ENCODE measurements at places on chromosomes 5 and 9.

GRCh38 chr5:130966990-130967525 lies 198.0 kb downstream of the HINT1 start:
- DNase-seq, result no peak

- no peak for DNase-seq
These were observed 8.8 kb upstream of the GPRIN1 start for GRCh38 chr5:176618783-176619182.

DNA sequence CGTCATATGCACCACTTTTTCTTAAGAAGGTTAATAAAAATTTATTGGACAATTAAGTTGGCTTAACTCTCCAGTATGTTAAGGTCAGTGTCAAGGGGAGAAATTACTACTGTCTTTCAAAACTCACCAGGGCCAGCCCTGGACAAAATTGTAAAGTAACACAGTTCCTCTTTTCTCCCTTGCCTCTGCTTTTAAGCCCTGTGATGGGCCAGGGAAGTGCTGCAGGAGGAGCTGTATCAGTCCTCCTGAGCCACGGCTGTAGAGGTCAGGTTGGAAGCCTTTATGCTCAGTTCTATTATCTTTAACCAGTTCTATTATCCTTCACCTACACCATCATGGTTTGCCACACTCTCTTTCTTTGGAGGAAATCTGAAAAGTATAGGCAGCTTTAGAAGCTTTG lies 11.5 kb upstream of the PPP2R2B start:
- no peak for DNase-seq

GRCh38 chr5:35859101-35859661 lies 2.5 kb downstream of the IL7R start:
- DNase-seq, result no peak

- no peak for DNase-seq
These were observed 1100.4 kb upstream of the EDIL3 start for GRCh38 chr5:85484982-85485574.

DNA sequence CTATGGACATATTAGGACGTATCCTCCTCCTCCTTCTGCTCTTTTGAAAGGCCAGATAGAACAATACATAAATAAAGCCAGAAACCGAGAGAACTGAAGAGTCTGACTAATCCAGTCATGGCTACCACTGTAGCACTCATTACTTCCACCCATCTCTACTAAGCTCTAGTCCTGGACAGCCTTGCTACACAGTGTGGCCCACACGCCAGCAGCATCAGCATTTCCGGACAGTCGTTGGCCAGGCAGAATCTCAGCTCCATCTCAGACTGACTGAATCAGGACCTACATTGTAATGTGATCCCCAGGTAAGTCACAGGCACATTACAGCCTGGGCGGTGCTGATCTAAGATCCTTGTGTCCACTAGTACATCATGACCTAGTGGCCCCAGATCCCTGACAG lies 182.9 kb downstream of the DRD1 start:
- DNase-seq, result no peak

Measured in stimulated activated CD4-positive, alpha-beta T cell treated with anti-CD3 and anti-CD28 coated beads, Interleukin-12 subunit alpha, Interleukin-12 subunit beta, amount 100 ng/mL, for 48 hours (primary cell).